ENCODE measurements at places on chromosomes 12 and 14. TPM values are rescaled to one million over a fixed set of nuclear protein-coding genes. Genes with fewer than 3 reads are reported as not detected.

NT5DC3 gene
- 4.1 TPM for total RNA-seq

NANOG gene
- total RNA-seq = not detected

GTF2H3 gene
- 73.3 TPM for total RNA-seq

HOXC12 gene
- not detected for total RNA-seq

FICD gene
- 3.6 TPM for total RNA-seq

LBHD2 gene
- total RNA-seq = not detected

ACSS3 gene
- total RNA-seq = 0.12 TPM

SLC25A47 gene
- not detected for total RNA-seq

LEMD3 gene
- 14.9 TPM for total RNA-seq

TRMT61A gene
- total RNA-seq = 3.8 TPM

KRT78 gene
- total RNA-seq = 0.36 TPM

TCL1B gene
- not detected for total RNA-seq

INHBE gene
- 0.24 TPM for total RNA-seq

RFX4 gene
- not detected for total RNA-seq

ANKS1B gene
- not detected for total RNA-seq

SLC8A3 gene
- total RNA-seq = 4.0 TPM

CACNA2D4 gene
- total RNA-seq = 0.24 TPM

PZP gene
- not detected for total RNA-seq

DNA sequence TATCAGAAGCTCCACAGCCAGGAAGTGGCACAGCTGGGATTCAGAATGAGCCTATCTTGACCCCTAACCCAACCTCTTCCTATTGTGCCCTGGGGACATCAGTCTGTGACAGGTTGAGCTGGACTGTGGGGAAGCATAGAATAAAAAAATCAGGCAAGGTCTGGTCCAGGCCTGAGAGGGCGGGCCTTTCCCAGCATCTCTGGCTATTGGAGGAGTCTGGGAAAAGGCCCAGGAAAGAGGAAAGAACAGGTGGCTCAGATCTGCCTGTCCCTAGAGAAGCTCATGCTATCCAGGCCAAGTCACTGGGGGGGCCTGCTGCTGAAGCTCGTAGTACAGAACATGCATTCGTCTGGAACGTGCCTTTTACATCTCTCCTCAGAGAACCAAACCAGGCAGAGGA, 100.5 kb downstream of the PPM1H start:
- DNase-seq = no peak

DNA sequence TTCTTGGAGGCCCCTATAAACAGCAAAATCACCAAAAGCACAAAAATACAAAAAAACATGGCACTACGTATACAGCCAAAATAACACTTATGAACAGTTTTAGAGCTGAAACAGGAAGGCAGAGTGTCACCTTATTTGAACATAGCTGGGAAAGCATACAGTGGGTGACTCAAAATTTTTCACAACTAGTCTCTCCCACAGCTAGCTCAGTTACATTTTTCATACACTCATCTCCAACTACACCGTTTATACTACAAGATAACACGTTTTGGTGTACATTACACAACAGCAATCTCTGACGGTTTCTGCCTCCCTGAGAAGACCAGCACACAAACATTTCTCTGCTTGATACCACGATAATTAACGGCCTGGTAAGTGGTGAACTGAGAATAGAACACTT, 2.9 kb downstream of the RAD52 start:
- no peak for DNase-seq

- DNase-seq = peak; percentile 15
These were observed 439 bp downstream of the GOLGA5 start for GRCh38 chr14:92794547-92794941.

DNA sequence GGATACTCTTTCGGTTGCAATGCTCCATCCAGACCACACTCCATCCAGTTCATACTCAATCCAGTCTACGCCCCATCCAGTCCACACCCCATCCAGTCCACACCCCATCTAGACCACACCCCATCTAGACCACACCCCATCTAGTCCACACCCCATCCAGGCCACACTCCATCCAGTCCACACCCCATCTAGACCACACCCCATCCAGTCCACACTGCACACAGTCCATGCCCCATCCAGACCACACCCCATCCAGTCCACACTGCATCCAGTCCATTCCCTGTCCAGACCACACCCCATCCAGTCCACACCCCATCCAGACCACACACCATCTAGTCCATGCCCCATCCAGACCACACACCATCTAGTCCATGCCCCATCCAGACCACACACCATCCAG, 116.0 kb upstream of the RTL1 start:
- no peak for DNase-seq

DNA sequence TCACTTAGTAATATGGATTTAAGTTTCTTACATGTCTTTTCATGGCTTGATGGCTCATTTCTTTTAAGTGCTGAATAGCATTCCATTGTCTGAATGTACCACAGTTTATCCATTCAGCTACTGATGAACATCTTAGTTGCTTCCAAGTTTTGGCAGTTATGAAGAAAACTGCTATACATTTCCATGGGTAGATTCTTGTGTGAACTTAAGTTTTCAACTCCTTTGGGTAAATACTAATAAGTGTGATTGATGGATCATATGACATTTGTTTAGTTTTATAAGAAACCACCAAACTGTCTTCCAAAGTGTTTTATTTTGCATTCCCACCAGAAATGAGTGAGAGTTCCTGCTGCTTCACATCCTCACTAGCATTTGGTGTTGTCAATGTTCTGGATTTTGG, 119.2 kb downstream of the NAV3 start:
- DNase-seq = no peak

GRCh38 chr14:62943202-62943601, 102.1 kb downstream of the KCNH5 start:
- no peak for DNase-seq

DNA sequence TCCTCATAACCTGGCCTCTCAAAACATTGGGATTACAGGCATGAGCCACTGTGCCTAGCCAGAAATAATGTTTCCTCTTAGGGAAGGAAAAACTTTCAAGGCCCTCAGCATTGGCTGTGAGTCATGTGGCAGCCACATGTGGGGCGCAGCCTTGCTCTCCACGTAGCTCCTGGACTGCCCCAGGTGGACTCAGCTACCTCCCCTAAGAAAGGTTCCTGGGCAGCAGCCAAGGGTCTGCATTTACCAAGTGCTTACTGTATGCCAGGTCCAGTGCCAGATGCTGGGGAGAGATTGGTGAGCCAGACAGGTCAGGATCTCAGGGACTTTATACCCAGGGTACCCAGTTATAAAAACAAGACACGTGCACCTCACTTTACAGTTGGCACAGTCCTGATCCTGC, 3.7 kb upstream of the TRPV4 start:
- DNase-seq = no peak

GRCh38 chr14:103156651-103157378, 33.6 kb downstream of the TNFAIP2 start:
- DNase-seq = no peak

GRCh38 chr14:92510972-92511371, 2.6 kb upstream of the RIN3 start:
- no peak for DNase-seq

DNA sequence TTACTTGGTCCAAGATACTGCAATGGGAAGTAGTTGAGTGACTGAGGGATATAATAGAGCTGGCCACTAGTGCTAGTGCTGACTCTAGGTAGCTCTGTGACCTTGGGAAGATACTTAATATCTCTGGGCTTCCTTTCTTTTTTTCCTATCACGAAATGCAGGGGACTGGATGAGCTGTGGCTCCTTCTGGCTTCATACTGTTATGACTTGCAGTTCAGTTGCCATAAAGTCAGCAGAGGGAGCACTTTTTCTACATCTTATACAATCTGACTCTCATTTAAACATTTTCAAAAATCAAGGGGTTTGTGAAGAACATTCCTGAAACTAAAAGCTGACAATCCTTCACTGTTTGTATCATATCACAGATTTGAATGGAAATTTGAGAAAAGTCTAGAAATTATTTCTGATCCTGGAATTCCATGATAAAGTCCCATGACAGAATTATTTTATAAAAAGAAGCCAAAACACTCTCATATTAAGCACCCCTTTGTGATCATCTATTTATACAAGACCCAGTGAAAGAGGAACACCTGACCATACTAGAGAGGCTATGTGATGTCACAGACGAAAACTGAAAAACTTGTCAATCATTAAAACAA, 5.3 kb downstream of the BHLHE41 start:
- peak; percentile 70 for DNase-seq

- no peak for DNase-seq
These were observed 9.8 kb upstream of the UBE2N start for GRCh38 chr12:93451423-93452158.

DNA sequence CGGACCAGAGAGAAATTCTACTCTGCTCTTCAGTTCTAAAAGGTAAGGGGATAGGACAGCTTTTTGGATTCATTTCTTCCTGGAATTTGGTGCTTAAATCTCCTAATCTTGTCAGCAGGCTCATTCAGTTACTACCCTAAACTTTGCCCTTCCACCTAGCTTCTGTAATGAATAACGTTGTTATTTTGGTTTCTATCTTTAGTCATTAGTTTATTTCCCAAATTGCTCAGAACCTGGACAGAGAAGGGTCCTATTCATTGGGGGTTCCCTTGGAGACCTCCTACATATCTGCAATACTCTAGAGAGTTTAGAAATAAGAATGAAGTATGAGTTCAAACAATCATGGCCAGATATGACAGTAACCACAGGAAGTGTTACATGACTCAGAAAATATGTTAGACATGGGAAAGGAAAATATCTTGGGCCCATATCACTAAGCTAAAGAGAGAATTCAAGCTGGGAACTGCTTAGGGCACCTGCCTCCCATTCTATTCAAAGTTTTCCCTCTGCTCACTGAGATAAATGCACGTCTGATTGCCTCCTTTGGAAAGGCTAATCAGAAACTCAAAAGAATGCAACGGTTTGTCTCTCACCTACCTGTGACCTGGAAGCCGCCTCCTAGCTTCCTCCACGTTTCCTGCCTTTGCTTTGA, 87.9 kb downstream of the GAS2L3 start:
- no peak for DNase-seq

DNA sequence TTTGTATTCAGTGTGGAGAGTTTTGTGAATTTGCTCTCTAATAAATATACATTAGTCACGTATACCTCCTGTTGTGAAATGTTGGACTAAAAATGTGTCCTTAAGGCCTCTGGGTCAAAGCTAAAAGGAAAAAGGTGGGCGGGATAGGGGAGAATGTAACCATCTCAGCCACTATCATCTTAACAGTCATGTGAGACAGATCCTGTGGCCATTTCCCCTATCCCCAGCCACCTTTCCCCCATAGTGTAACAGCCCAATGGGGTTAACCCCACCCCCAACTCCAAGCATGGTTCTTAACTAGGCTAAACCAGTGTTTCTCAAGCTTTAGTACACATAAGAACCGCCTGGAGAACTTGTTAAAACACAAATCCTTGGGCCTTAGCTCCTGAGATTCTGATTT, 6.5 kb upstream of the ITPR2 start:
- DNase-seq = no peak

DNA sequence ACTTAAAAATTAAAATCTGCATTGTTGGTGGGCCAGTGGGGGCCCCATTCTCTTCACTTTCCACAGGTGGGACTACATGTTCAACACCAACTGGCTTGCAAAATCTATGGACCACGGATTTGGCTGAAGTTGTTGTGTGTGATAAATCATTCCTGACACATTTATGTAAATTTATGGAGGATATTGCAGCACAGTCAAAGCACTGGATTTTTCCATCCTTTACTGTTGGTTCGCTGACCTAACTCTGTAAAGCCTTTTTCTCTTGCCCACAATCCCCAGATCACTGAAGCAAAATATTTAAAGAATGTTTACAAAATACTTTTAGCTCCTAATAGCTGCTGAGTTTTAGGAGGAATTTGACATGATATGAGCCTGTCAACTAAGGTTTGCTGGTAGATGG, 219.7 kb upstream of the PRICKLE1 start:
- no peak for DNase-seq

GRCh38 chr12:6850796-6851152, 312 bp downstream of the CDCA3 start:
- DNase-seq = no peak

GRCh38 chr14:94601884-94602391, 10.3 kb upstream of the SERPINA3 start:
- DNase-seq = peak; percentile 88

GRCh38 chr12:122990961-122991622, 10.6 kb downstream of the ARL6IP4 start:
- DNase-seq = no peak

GRCh38 chr14:20799456-20799891, 3.2 kb downstream of the RNASE1 start:
- DNase-seq = no peak

- no peak for DNase-seq
These were observed 1198.3 kb downstream of the VRK1 start for GRCh38 chr14:97995531-97995930.

GRCh38 chr14:91344096-91344495, 73.5 kb downstream of the CCDC88C start:
- no peak for DNase-seq

- DNase-seq = no peak
These were observed 305.0 kb upstream of the DIO3 start for GRCh38 chr14:101256266-101256665.

- DNase-seq = no peak
These were observed 1304.7 kb upstream of the FLRT2 start for GRCh38 chr14:84225268-84225667.

GRCh38 chr14:55912344-55912743, 205.9 kb upstream of the PELI2 start:
- no peak for DNase-seq

DNA sequence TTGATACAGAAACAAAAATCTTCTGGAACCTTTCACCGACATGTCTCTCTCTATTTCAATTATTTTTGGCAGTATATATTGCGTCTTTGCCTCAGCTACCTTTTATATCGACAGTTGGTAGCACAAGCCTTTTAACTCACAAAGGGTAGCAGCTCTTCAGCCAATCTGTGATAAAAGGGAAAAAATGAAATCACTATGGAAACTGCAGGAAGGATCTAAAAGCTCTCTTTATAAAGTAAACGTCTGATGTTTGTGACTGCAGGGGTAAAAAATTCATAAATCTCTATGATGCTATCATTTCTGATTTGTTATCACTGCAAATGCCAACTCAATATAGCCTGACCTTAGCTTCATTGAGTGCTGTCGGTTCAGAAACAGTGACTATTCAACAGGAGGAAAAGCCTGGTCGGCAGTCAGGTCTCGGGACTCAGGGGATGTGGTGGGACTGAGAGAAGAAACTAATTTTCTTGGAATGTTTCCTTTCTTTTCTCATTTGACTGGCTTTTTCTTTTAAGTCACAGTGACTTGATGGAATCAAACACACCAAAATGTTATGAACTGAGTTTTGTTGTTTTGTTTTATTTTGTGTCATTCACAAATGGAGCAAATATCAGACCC, 5.9 kb upstream of the RMST start:
- no peak for DNase-seq

- no peak for DNase-seq
These were observed 10.0 kb downstream of the DDX51 start for GRCh38 chr12:132133952-132134652.

DNA sequence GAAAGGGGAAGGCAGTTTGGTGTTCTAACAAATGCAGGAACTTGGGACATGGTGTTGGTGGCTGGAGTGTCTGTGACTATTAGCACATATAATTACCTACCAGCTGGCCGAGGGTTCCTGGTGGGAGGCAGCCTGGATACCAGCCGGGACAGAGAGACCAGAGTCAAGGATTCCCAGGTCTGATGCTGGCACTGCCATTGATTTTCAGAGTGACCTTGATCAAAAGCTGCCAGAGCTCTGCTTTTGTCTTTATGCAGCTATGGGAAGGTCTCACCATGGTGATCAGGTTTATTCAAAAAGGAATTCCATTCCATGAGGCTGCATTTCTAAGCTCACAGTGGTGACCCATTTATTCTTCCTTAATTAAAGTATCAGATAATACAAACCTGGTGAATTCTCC, 101.0 kb upstream of the PWP1 start:
- DNase-seq = no peak

- no peak for DNase-seq
These were observed 60.7 kb downstream of the VCPKMT start for GRCh38 chr14:50055461-50056228.

GRCh38 chr14:36856095-36856878, 194.6 kb downstream of the PAX9 start:
- DNase-seq = no peak

All from RPMI7951 (cell line).